ENCODE measurements at places on chromosomes 16 and 17. TPM values are rescaled to one million over a fixed set of nuclear protein-coding genes. Genes with fewer than 3 reads are reported as not detected.
A peak's percentile ranks its signal among the peaks of the same experiment; 100 is the strongest.

GRCh38 chr16:56356276-56357240 is 68.8 kb downstream of the AMFR start:
- peak overlapping the region; percentile 81 for H3K27ac ChIP-seq
- no peaks in the 10 kb centered on the region for H3K36me3 ChIP-seq
- no peaks in the 10 kb centered on the region for H3K27me3 ChIP-seq
- H3K4me1 ChIP-seq = peaks cover 9% of the 10 kb centered on the region
- peak overlapping the region; percentile 78 for H3K4me3 ChIP-seq

- H3K27ac ChIP-seq = no peak overlapping the region
- no peak overlapping the region for H3K4me3 ChIP-seq
- no peak for DNase-seq
- H3K4me1 ChIP-seq = no peaks in the 10 kb centered on the region
These were observed 22.9 kb downstream of the CRAMP1 start for GRCh38 chr16:1635070-1635469.

GRCh38 chr16:25699069-25699468 is 7.3 kb downstream of the HS3ST4 start:
- H3K36me3 ChIP-seq = no peaks in the 10 kb centered on the region
- H3K4me1 ChIP-seq = no peaks in the 10 kb centered on the region
- peaks cover 26% of the 10 kb centered on the region for H3K27me3 ChIP-seq
- no peak overlapping the region for H3K27ac ChIP-seq
- DNase-seq = no peak

Gene KLHL36
- total RNA-seq = 83.9 TPM

Gene CPNE7
- 10.1 TPM for total RNA-seq

Gene HS3ST4
- not detected for total RNA-seq

All from GM23248 (cell line).